T1000 (cell line): ENCODE measurements at places on chromosomes 13 and 19.

DNA sequence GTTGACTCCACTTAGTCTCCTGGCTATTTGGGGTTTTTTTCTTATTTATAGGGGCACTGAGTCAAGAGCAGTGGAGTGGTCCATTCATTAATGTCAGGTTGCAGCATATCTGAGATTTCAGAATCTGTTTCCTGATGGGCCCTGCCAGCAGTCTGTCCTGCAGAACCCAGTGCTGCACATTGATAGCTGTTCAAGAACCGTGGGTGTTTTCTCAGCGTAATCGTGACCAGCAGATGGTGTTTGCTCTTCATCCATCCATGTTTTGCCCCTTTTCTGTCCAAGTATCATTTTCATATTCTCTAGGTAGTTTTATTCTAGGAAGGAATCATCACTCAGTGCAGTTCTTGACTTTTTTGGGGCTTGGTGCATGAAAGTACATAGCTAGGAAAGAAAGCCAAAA, 166.5 kb downstream of the ATP8A2 start:
- no peak for DNase-seq

- peak; percentile 11 for DNase-seq
Observed at GRCh38 chr19:6674868-6675305, 4.9 kb upstream of the TNFSF14 start.

- DNase-seq, result no peak
Observed at GRCh38 chr19:35317464-35318043, 11.4 kb upstream of the CD22 start.

- no peak for DNase-seq
Observed at GRCh38 chr13:40494513-40494912, 171.9 kb downstream of the FOXO1 start.

DNA sequence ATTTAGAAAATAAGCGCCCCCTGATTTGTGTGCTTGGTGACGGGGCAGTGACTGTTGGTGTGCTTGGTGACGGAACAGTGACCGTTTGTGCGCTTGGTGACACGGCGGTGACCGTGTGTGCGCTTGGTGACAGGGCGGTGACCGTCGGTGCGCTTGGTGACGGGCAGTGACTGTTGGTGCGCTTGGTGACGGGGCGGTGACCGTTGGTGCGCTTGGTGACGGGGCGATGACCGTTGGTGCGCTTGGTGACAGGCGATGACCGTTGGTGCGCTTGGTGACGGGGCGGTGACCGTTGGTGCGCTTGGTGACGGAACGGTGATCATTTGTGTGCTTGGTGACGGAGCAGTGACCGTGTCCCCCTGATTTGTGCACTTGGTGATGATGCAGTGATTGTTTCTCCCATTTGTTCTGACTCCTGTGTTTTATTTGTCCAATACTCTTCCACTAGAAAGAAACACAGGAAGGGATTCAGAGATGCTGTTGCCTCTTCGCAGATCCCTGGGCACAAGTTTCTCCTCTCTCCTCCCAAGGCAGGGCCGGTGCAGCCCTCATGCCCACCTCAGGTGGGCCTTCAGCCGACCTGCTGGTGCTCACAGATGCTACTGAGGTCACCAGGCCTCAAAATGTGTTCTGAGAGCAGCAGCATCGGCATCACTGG, 128.3 kb downstream of the ATP11A start:
- no peak for DNase-seq

GRCh38 chr19:3649888-3650287, 23.3 kb upstream of the CACTIN start:
- no peak for DNase-seq

- no peak for DNase-seq
Observed at GRCh38 chr19:17138937-17139598, 63.5 kb downstream of the MYO9B start.

DNA sequence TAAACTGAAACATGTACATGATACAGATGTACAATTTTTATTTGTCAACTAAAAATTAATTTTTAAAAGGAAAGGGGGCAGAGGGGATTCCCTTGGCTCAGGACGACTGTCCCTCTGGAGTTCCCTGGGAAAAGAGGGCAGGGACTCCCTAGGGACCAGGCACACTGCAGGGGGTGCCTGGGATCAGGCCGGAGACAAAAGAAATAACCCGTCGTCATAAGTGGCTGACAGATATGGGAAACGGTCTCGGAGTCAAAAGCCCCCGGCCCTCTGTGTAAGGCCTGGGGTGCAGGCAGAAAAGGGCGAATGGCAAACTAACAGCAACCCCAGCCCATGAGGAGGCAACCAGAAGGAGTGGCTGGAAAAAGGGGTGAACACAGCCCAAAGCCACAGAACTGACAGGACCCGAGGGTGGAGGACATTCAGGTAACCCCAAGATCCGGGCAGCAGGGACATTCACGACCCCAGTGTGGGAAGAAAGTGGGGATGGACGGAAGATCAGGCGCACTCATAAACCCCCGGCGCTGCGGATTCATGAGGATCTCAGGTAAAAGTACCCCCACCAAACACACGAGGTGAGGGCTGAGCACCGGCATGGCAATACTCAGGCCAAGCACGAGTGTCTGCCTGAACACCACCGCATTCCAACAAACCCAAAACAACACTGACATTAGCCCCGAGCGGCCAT, 6.7 kb downstream of the MLLT1 start:
- no peak for DNase-seq
